KBM-7 (cell line): ENCODE measurements at places on chromosomes 7 and 10.

GRCh38 chr7:16411391-16411790 lies 9.9 kb downstream of the CRPPA start:
- no peak for DNase-seq

DNA sequence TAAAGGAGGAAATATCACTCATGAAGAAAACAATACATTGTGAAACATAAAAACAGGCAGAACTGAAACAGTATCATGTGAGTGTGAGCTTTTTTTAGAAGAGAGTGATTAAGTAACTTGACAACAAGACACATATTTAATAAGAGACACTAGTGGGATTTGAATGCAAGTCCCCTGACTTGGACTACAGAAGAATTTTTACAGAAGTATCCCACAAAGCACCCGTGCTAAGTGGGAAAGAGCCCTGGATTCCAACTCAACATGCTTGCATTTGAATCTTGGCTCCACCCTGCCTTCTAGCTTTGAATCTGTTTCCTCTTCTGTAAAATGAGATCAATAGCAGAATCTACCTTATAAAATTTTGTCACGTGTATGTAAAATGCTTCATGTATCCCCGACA lies 166.2 kb downstream of the ZNF365 start:
- DNase-seq = no peak

GRCh38 chr7:50202052-50202555 lies 102.4 kb upstream of the IKZF1 start:
- no peak for DNase-seq

DNA sequence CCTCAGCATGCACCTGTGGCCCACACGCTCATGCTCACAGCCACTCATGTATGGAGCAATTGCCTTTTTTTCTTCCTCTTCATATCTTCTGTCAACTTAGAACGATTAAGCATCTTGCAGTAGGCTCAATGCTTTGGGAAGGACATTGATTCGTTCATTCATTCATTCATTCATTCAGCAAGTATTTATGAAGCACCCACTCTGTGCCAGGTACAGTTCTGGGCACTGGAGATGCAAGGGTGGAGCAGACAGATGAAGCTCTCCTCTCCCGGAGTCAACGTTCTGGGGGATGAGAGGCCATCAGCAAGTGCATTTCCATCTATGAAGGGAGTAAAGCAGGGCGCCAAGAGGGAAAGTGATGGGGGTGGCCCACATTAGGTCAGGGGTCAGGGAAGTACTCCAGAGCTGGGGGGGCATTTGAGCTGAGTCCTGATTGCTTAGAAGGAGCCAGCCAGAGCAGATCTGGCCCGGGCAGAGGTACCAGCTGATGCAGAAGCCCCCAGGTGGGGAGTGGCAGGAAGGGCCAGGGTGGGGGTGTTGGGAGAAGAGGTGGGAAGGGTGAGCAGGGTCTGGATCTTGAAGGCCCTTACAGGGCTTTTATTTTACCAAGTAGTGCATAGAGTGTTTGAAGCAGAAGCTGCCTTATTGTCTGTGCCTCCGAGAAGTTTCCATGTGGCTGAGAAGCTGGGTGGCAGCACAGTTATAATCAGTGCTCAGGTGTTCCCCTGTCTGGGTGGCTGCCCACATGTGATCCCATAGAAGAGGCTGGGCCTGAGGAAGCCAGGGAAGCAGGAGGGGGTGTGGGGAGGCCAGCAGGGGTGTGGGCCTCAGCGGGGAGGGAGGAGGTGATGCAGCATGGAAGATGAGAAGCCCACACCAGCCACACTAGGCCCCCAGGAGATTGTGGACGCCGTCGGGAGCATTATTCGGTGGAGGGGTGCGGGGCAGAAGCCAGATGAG lies 36.2 kb downstream of the CHST3 start:
- no peak for DNase-seq
